H9 (cell line): ENCODE measurements at places on chromosomes 2 and 18.

DNA sequence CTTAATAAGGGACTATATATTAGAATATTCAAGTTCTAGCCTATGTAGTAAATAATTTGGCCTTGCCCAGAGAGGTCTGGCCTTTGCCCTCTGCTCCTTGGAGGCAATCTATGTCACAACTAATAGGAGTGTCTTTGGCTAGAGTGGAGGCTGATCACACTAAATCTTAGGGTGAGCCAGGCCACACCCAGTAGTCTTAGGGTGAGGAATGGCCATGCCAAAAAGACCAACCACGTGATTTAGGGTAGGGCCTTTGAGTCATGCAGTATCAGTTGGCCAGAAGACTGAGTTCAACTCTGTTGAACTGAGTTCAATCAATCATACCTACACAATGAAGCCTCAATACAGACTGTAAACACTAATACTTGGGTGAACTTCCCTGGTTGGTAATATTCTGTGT lies 26.0 kb upstream of the FLACC1 start:
- no peak for DNase-seq

- no peak for DNase-seq
Observed at GRCh38 chr2:152693033-152693432, 24.2 kb downstream of the PRPF40A start.

DNA sequence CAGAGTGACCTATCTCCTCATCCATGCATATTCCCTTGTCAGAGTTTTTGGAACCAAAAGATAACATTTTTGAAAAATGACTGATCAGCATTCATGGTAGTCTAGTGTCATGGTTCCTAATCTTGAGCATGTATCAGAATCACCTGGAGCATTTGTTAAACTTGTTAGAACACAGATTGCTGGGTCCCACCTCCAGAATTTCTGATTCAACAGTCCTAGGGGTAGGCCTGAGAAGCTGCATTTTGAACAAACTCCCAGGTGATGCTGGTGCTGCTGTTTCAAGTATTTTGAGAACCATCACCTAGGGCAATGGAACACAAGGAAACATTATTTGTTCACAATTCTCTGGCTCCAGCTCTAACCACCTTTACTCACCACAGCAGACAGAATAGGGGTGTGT lies 21.0 kb downstream of the TMEM200C start:
- DNase-seq = no peak

DNA sequence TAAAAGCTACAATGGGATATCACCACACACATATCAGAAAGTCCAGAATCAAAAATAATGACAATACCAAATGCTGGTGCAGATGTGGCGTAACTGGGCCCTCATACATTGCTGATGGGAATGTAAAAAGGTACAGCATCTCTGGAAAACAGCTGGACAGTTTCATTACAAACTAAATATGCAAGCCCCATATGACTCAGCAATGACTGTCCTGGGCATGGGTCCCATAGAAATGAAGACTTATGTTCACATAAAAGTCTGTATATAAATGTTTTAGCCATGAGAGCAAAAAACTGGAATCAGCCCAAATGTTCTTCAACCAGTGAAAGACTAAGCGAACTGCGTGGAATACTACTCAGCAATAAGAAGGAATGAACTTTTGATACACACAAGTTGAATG lies 56.7 kb downstream of the ALPK2 start:
- no peak for DNase-seq

- DNase-seq = no peak
Observed at GRCh38 chr2:36333350-36334012, 22.1 kb upstream of the CRIM1 start.

GRCh38 chr2:240132651-240132980 lies 3.5 kb downstream of the COPS9 start:
- DNase-seq = no peak

DNA sequence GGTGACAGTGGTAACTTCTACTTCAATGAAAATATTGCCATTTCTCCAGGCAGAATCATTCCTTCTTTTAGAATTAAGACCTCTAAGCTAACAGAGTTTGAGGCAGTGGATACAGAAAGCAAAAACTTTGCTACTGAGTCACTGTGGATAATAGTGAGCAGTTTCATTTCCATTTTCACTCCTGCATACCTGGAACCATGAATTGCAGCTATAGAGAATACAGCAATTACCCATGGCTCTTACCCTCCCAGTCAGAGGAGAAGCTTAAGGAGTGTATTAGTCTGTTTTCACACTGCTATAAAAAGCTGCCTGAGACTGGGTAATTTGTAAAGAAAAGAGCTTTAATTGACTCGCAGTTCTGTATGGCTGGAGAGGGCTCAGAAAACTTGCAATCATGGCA lies 531.4 kb upstream of the CNTNAP5 start:
- DNase-seq = no peak

- no peak for DNase-seq
Observed at GRCh38 chr2:33848486-33848885, 249.4 kb upstream of the FAM98A start.

DNA sequence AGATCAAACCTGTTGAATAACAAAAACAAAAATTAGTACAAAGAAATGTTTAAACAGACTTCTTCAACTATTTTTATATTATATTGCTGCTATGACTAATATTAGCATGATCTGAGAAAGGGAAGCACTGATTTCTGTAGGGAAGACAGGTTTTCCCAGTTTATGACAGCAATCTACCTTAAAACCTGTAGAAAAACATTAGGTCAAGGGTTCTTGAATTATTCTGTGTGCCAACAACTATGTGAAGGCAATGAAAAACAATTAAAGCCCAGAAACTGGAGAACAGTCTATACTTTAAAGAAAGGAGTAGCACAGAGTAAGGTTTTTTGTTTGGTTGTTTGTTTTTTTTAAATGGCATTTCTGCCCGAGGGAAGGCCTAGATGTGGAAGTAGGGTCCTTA lies 23.3 kb downstream of the PUM2 start:
- DNase-seq = no peak
